Coronary artery (tissue), 2 donors: ENCODE measurements at places on chromosomes 13 and 19.

DNA sequence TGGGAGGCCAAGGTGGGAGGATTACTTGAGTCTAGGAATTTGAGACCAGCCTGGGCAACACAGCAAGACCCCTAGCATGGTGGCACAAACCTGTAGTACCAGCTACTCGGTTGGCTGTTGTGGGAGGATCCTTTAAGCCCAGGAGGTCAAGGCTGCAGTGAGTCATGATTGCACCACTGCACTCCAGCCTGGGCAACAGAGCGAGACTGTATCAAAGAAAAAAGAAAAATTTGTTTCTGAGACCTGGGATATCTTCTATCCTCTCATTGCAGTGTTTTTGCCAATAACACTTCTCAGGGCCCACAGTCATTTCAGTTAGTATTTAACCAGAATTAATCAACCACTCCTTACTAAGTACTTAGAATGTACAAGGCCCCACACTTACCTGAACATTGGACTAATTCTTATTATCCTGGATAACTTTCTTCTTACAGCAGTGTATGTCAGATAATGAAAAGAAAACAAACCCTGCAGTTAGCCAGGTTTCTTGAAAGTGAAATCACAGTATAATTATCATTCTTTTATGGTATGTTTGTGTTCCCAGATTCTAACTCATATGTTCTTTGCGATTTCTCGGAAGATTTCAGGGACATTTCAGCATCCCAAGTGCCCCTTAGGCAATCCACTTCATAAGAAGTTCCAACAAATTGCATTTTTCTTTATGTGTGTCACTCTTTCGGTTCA lies 75.6 kb upstream of the KLF5 start:
- no peak for DNase-seq

- peak; percentile 93 for DNase-seq
These were observed at the start of gene ZNF175 for GRCh38 chr19:51570962-51571575. TSS of gene ZNF175 (plus strand) at chr19:51571283. CDS start at chr19:51573330, 2,047 bp downstream.

DNA sequence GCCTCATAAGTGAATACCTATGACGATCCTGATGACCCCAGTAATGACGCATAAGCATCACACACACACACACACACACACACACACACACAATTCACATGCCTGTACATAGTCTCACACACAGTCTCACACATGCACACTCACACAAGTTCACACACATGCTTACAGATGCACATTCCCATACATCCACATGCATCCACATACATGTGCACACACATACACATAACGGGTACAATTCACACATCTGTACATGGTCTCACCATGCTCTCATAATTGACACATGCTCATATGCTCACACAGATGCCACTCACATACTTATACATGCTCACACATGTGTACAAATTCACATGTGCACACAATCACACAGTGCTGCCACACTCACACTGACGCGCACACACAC lies 105.7 kb upstream of the VSTM2B start:
- DNase-seq = no peak

GRCh38 chr13:65468628-65469027 lies 1761.5 kb downstream of the PCDH9 start:
- DNase-seq = no peak
